ENCODE measurements at places on chromosomes 12 and 14.

DNA sequence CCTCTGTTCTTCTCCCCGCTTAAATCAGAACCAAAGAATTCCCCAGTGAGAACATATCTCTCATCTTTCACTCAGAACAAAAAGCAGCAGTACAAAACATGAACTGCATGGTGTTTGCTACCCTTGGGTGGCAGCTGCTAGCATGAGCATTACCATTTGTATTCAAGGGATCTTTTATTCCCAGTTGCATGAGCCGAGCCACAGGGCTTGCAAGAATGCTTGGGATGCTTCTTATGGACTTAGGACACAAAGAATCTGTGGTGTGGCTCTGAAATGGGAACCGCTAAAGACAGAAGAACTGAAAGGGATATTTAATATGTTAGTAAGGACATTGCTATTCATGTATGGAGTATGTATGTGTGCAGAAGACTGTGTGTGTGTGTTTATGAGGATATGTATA is 190.6 kb downstream of the TMX1 start:
- no peak for DNase-seq

DNA sequence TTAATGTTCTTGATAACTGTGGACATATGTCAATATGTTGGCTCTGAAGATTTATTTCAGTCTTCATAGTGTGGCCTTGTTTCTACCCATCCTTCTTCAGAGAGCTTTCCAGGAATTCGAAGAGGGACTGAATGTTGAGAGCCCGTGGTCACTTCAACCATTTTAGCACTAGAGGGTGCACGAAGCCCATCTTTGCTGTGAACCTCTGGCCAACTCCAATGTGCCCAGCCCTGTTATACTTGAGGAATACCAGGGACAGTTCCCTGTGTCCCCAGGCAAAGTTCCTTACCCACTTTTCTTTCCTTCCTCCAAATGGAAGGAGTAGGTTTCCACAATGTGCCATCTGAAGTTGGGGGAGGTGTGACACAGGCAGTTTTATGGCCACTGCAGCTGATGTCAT is 603.5 kb downstream of the RPL10L start:
- DNase-seq, result no peak

DNA sequence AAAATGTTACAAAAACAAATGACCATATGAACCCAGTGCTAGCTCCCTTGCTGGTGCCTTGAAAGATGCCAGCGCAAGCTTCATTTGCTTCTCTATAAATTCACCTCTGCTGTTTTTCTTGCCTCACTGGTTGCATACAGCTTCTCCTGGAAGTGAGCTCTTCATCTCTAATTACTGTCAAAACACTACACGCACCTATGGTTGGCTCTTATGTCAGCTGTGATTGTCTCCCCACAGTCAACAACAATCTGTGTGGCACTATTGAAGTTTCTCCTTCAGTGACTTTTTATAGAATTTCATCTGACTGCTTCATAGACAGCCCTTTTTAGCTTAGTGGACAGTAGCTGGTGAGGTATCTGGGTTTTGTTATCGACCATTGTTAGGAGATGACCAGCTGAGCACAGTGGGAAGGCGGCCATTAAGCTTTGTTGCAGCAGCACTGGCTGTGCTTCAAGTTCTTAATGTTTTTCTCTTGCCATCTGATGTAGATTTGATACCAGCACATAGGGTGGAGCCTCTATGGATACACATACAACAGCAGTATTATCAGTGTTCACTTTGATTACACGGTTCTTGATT is 131.8 kb downstream of the KITLG start:
- DNase-seq, result no peak

DNA sequence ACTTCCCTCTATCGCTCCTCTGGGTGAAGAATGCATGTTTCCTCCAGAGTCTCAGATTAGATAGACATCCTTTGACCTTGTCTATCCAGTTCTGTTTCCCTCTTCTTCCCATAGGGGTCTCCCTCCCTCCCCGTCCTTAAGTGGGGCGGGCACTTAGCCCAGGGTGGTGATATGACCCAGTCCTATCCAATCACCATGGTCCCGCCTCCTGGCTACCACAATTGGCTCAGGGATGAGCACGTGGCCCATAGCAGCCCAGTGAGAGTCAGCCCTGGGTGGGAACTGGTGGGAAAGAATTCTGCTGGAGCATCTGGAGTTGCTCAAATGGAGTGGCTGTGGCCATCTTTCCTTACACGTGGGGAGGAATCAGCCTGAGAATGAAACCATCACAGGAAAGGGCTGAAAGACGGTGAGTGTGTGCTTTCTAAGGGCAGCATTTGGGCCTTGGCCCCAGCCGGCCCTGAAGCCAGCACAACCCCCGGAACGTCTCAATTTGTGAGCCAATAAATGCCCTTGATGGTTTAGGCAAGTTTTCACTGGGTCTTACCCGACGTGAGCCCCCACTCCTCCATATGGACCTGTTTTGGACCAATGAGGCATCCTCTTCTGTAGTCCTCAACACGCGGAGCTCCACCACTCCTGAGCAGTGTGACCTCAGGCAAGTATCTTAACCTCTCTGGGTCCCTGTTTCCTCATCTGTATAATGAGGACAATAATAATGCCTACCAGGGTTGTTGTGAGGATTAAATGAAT is 14.4 kb upstream of the MLXIP start:
- no peak for DNase-seq

GRCh38 chr14:103221781-103222358 is 98.6 kb downstream of the TNFAIP2 start:
- no peak for DNase-seq

DNA sequence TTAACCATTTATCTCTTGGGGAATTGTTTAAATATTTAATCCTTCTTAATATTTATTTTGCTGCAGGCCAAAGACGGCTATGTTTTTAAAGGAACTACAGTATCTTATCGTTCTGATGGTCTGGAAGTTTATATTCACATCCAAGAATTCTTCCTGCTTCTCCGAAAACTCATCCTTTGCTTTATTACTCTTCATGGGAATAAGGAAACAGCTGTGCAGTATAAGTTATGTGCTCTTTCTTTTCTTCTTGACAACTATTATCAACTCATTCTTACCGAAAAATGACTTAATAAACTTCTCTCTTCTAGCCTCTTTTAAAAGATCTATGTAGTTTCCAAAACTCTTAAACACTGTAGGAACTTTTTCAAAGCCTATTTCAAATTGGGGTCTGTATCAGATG is 335.6 kb upstream of the NOVA1 start:
- DNase-seq, result no peak

GRCh38 chr12:105600911-105601545 is 270.5 kb downstream of the C12orf75 start:
- no peak for DNase-seq

DNA sequence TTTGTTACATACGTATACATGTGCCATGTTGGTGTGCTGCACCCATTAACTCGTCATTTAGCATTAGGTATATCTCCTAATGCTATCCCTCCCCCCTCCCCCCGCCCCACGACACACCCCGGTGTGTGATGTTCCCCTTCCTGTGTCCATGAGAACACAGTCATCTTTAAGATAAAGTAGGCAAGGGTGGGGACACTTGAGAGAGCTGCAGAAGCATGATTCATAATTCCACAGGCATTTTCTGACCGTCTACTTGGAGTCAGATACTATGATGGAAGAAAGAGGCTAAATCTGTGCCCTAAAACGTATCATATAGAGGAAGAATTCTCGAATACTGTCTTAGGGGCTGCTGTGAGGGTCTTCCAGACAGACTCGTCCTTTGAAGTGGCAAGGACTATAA is 145.9 kb upstream of the VASH1 start:
- no peak for DNase-seq

- DNase-seq, result no peak
Observed at GRCh38 chr12:40643976-40644375, 48.3 kb upstream of the CNTN1 start.

GRCh38 chr14:29035134-29035533 is 268.5 kb downstream of the FOXG1 start:
- no peak for DNase-seq

DNA sequence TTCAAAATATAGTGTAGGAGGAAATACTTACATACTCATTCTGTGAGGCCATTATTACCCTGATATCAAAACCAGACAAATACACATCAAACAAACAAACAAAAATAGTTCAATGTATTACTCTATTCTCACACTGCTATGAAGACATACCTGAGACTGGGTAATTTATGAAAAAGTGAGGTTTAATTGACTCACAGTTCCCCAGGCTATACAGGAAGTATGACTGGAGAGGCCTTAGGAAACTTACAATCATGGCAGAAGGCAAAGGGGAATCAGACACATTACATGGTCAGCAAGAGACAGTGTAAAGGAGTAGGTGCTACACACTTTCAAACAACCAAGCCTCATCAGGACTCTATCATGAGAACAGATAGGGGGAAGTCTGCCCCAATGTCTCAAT is 1023.2 kb downstream of the TMTC2 start:
- DNase-seq, result no peak

- DNase-seq, result no peak
Observed at GRCh38 chr12:13000616-13000924, 505 bp upstream of the HEBP1 start.

Measured in CD4-positive, alpha-beta memory T cell (primary cell).